ENCODE measurements at places on chromosomes 12 and 14. TPM values are rescaled to one million over a fixed set of nuclear protein-coding genes. Genes with fewer than 3 reads are reported as not detected.

DNA sequence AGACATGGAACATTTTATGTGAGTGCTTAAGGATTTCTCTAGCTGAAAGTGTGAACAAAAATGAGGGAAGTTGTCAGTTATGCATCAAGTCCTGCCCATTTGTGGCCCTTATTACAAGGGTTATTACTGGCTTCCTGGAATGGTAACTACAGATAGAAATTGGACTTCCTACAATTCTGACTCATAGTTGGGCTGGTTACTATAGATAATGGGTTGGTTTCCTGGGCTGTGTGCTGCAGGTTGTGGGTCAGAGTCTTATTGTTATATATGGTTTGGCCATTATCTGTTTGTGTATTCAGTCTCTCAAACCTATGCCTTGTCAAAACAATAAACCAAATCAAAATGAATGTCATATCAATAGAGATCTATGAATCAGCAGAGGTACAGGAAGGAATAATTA, 313.7 kb downstream of the ADAMTS20 start:
- DNase-seq: no peak

DNA sequence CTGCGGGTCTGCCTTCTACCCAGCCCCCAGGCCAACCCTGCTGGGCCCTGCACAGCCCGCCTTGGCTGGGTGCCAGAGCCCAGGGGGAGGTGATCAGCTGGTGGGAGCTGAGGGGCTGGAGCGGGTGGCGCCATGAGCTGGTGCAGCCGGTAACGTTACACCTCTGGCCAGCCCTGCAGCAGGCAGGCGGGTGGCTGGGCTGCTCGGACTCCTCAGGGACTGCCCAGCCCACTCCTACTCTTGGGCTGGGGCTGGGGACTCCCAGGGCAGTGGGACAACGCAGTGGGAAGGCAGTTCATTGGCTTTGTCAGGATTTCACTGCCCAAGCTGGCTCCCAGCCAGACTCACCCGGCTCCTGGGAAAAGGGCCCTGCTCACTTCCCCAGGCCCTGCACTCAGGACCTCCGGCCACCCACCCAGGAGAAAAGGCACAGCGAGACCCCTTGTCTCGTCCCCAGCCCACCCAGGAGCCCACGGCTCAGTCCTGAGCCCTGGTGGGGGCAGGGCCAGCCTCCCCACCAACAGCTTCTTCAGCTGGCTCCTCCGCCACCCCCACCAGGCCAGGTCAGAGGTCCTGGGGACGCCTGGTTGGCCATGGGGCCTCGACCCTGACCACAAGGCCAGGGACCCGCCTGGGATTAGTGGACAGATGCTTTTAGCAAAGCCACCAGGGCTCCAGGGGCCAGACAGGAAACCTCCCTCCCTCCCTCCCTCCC, 1.0 kb downstream of the PGF start:
- DNase-seq: no peak

GRCh38 chr14:61140872-61141271, 140.3 kb downstream of the TMEM30B start:
- no peak for DNase-seq

- no peak for DNase-seq
Measured at GRCh38 chr12:31506515-31507306, 84.2 kb downstream of the DENND5B start.

- DNase-seq: no peak
Measured at GRCh38 chr14:61570549-61571290, 124.6 kb upstream of the HIF1A start.

DNA sequence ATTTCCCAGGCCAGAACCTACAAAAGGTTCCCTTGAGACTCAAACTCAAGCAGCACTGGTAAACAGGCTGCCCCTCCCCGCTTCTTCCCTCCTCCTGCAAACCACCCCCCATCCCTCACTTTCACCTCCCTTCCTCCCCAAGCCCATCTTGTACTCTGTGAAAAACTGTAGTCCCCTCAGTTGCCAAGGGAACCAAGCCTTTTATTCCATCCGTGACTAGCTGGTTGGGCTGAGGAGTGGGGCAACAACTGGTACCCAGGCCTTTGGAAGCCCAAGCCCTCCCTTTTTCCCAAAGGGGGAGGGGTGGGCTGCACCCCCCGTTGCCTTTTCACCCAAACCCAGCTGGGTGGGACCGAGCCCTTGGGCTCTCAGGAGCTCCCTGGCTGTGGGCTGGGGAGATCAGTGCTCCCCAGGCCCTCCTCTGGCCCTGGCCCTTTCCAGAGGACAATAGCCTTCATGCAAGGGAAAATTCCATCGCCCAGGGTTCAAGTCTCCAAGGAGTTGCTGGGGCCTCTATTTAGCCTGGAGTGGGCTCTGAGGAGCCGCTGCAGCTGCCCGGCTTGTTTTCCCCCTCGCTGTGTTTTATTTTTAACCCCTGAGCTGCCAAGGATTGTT, 61.9 kb downstream of the ZFP36L1 start:
- DNase-seq: no peak

DNA sequence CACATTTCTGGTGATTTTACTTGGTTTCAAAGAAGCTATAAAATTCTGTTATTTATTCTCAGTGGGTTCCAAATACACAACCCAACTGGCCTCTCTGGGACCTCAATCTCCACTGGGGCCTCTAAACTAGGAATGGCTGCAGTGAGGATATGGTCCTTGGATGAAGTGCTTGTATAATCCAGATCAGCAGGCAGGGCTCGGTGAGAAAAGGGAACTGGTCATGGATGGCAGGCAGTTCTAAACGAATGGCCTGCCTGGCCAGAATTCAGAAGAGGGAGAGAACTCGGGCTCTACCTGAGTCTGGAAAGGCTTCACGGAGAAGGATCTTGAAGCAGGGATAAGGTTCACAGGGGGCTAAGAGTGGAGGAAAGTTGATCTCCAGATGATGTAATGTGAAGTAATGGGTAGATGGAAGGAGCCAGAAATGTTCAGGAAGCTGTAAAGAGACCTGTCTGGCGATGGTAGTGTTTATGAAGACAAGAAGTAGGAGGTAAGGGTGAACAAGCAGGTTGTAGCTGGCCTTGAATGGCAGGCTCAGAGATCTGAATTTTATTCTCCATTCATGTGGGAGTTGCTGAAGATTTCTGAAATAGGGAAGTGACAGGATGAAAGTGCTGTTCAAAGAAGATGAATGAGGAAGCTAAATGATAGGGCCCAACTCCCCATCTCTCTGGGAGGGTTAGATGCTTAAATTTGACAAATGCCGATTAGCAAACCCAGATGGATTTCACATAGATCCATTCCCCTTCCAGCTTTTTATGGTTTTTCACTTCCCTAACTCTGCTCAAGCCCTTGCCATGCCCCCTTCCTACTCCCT, 31.5 kb upstream of the ANO6 start:
- no peak for DNase-seq

GRCh38 chr14:85319101-85319500, 210.8 kb upstream of the FLRT2 start:
- DNase-seq: no peak

- no peak for DNase-seq
Measured at GRCh38 chr12:114096461-114096860, 130.3 kb upstream of the RBM19 start.

- DNase-seq: no peak
Measured at GRCh38 chr12:32166510-32166909, 59.9 kb downstream of the BICD1 start.

DNA sequence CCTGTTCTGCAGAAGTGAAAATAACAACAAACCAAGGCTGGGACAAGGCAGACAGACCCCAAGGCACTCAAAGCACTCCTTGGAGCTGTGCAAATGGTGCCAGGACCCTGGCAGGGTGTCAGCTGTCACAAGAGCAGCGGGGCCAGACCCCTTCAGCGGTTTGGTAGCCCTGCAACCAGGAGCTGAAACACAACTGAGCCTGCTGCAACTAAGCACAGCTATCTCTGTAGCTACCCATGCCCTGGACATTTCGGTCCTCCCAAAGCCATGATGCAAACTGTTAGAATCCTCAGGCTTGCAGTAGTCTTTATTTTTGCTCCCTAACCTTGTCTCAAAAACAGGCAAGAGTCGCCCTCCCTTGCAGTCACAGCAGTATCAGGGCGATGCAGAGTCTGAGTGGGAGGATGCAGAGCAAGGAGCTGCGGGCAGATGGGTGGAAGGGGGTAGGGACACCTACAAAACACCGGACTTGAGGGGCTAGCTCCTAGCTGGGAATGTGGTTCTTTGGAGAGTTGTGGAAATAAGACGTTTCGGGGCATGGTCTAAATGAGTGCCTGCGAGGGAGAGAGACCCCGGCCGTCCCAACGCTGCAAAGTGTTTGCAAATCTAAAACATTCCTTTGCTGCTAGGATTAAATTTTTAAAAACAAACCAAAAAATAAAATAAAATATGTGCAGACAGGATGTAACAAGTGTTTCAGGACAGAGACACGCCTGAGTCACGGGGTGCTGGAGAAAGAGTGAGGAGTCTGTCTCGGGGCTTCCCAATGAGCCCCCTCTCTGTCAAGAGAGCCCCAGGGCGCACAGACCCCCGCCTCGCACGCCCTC, 1.0 kb downstream of the NUAK1 start:
- no peak for DNase-seq

DNA sequence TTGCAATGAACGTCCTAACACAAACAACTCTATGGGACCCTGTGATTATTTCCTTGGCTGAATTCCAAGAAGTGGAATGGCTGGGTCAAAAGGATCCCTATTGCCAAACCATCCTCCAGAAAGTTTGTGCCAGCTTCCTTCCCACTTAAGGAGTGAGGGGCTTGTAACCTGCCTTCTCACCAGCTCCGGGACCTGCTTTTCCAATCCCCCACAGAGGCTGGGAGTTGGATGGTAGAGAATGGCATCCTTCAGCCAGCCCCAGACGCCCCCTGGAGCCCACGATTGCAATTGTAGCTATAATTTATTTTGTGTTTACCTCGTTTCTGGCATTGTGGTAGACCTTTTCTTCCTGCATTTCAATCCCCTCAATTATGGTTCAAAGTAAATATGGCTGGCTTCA, 9.7 kb upstream of the ZDHHC22 start:
- DNase-seq: no peak

- DNase-seq: no peak
Measured at GRCh38 chr12:44777044-44777443, 99.1 kb downstream of the NELL2 start.

DNA sequence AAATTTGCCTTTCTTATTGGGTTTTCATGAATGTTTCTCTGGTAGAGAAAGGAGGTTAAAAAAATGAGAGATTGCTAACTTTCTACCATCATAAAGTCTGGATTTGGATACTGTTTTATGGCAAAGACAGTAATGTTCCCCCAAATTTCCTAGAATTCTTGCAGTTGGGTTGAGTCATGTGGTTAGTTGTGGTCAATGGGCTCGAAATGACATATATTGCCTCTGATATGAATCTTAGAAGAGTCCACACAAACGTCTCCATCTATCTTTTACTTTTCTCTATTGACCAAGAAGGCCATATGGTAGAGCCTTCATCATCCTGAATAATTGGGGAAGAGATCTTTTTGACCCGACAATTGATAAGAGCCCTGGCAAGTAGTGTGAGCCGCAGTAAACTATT, 119.5 kb upstream of the PMCH start:
- no peak for DNase-seq

- no peak for DNase-seq
Measured at GRCh38 chr12:126998747-126999285, 1268.2 kb upstream of the TMEM132C start.

- DNase-seq: no peak
Measured at GRCh38 chr14:64118892-64119291, 175.3 kb downstream of the ESR2 start.

- no peak for DNase-seq
Measured at GRCh38 chr14:105193916-105194782, 13.0 kb upstream of the NUDT14 start.

DNA sequence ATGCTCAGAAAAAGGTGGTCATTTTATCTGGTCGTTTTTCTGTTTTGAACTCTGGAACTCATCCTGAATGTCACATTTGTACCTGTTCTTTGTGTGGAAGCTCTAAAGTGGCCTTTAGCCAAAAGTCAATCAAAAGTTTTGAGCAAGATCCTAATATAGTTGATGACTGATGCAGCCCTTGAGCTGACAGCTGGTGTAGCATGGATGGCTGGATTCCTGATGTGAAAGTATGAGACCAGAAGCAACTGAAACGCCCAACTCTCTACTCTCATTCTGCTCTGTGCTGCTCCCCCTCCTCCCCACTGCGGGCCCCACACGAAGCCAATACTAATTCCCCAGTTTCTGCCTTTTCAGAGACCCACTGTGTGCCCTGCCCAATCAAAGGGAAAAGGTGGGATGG, 10.3 kb upstream of the MYH7 start:
- DNase-seq: no peak

DNA sequence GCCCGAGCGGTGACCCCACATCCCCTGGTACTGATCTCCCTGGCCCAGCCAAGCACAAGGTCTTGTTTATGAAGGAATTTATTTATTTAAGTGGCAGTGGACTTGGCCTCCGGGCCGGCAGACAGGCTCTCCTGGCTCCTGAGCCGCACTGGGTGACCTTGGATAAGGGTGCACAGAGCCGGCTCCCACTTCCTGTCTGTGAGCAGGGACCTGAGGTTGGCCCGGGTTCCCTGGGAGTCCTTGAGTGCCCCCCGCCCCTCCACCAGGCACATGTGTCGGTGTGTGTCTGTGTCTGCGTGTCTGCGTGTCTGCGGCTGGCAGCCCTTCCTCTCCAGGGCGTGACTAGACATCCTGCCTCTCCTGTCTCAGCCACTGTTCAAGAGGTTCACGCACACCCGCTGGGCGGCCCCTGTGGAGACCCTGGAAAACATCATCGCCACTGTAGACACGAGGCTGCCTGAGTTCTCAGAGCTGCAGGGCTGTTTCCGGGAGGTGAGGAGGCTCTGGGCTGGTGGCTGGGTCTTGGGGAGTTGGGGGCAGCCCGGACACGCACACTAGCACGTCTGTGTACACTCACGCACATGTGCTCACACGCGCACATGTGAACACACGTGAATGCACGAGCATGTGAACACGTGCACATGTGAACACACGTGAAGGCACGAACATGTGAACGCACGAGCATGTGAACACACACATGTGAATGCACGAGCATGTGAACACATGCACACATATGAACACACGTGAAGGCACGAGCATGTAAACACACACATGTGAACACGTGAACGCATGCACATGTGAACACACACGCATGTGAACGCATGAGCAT, 9.3 kb downstream of the TNFAIP2 start:
- DNase-seq: no peak

DNA sequence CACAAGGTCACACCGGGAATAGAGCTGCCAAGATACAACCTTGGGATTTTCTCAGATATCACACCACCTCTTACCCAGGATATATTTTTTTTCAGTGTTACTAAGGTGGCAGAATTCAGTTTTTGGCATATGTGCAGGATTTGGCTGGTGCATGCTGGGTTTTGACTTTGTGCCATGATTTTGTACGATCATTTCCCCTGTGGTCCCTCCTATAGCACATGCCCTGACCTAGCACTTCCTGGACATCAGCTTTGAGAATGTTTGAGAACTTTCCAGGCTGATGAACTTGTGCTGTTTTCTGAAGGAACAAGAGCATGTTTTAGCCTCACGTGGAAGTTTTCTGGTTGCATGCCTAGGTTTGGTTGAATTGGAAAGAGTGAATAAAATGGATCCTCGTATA, 11.0 kb upstream of the TBPL2 start:
- DNase-seq: no peak

The EIF2S3B gene
- not detected for total RNA-seq

The RHEBL1 gene
- not detected for total RNA-seq

The BEGAIN gene
- total RNA-seq: 8.6 TPM

The GDF3 gene
- total RNA-seq: not detected

The KLRK1 gene
- total RNA-seq: 4.1 TPM

The A2M gene
- total RNA-seq: 420 TPM

The MYO1H gene
- 0.09 TPM for total RNA-seq

The KDM5A gene
- 48.0 TPM for total RNA-seq

The GALNT6 gene
- total RNA-seq: 12.9 TPM
